Endothelial cell (in vitro differentiated cells): ENCODE measurements at places on chromosomes 2 and 18.

DNA sequence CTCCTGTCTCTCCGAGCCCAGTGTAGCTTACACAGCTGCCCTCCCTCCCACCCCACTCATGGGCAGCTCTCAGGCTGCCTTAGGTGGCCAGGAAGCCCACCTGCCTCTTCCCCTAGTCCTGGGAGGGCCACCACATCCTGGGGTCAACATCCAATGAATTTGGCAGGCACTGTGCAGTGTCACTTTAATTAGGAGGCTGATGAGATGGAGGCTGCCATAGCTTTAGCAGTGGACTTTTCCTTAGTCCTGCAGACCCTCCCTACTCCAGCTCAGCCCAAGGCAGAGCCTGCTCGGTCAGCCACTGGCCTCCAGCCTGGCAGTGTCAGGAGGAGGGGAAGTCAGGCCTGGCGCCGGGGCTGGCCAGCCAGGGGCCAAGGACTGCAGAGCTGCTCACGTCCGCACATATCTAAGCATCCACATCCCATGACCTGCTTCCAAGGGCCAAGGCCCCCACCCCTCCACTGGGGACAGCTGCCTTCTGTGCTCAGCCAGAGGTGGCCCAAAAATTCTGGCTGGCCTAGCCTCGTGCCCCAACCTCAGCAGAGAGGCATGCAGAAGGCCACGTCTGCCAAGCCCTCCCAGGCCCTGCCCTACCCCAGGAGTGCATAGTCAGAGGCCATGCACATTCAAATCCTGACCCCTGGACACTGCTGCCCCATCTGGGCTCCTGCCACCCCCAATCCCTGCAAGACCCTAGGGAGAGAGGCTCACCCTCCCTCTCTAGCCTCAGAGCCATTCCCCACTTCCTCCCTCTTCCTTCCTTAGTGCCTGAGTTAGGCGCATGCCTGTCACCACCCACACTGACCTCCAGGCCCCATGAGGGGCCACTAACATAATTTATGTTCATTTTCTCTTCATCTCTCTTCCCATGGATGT lies 33.1 kb downstream of the ADRA2B start:
- DNase-seq = no peak

DNA sequence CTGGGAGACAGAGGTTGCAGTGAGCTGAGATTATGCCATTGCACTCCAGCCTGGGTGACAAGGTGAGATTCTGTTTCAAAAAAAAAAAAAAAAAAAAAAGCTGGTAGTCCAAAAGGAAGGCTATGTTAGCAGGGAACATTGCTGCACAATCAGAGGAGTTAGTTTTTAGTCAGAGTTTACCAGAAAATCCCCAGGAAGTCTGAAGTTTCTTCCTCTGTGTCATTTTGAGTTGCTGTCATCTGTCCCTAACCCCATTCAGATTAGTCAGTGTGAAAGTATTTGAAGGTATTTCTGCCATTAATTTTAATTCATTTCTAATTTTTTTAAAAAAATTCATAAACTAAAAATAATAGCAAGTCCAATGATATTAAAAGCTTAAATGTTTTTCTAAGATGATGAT lies 33.5 kb upstream of the CERS6 start:
- no peak for DNase-seq

- DNase-seq = no peak
Observed at GRCh38 chr2:85547089-85547858, 8.3 kb downstream of the MAT2A start.

- no peak for DNase-seq
Observed at GRCh38 chr2:12442476-12442847, 274.3 kb upstream of the TRIB2 start.

DNA sequence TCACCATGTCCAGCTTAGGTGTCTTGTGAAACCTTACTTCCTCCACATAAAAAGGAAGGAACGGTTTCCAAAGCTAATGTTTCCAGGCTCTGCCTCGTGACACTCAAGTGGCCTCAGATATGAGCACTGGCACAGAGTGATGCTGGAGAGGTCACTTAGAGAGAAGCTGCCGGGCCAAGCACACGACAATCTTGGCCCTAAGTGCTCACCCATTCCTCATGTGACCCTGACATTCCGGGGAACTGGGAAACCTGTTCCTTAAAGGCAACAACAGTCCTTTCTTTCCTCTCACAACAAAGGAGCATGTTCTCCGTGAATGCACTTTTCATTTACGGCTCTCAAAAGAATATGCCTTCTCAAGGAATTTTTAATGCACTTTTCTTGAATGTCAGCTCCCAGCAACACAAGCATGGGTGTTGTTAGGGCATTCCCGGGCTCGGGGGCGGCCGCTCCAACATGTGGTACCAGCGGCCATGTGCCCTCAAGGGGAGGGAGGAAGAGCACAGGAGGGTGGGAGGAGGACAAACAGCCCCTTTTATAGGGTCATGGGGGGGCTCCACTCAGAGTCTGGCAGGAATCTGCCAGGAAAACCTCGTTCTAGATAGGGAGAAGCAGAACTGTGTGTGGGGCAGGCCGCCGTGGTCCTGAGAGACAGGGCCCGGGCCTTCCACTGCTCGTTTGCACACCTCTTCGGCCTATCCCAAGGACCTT lies 118.6 kb downstream of the MBP start:
- no peak for DNase-seq

- DNase-seq = no peak
Observed at GRCh38 chr2:25414781-25415180, 73.1 kb upstream of the DNMT3A start.

GRCh38 chr18:2657788-2658458 lies 2.4 kb downstream of the SMCHD1 start:
- no peak for DNase-seq

GRCh38 chr2:120204022-120204405 lies 19.2 kb downstream of the TMEM185B start:
- no peak for DNase-seq
